ENCODE measurements at places on chromosomes 6 and 20.

DNA sequence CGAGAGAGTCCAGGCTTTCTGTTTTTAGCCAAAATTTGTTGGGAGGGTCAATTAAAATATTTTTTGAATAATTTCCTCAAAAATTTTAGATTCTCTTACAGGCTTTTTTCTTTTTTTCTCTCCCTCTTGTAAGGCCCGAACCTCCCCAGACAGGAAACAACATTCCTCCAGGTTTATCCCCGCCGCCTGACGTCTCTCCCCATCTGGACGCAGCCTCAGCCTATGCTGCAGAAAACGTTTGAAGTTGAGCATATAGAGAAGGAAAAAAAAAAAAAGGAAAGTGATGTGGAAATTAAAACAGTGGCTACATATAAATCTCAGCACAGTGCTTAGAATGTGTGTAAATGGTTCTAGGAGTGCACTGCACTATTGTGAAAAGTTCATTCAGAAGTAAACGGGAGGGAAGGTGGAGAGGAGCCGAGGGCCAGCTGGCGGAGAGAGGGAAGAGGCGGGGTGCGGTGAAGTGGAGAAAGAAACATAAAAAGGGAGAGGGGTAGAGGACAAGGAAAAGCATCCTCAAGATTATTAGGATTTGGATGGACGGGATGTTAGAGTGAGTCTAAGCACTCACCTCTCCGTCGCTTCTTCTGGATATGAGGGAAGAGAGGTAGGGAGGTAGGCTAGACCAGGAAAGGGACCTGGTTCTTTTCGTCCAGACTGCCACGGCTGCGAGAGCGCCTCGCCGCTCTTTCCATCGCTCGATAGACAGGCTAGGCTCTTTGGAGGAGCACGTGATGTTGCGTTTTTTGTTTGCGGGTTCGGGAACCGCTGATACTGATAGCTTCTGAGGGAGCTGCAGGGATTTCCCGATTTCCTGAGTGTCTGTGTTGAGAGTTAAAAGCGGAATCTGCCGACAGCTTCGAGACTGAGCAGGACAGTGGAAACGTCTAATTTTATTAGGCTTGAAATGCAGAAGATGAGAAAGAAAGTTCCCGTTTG is 98.7 kb downstream of the TRIM27 start:
- no peak for DNase-seq

DNA sequence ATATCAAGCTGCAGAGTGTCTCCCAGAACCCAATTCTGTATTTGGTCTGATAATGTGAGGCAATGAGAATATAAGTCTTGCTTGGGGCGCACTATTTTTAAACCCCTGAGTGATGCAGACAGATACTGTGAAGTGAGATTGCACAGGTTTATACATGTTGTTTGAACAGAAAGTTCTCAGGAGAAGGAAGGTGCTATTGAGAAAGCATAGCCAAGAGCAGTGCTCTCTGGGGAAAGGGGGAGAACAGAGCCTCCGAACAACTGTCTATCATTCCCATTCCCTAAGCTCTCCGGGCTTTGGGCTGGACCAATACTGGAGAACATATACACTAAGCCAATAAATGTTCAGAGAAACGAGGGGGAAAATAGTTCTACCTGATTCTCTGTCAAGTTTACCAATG is 75.8 kb downstream of the PERP start:
- no peak for DNase-seq

- DNase-seq: no peak
These were observed 55.2 kb upstream of the SUPT3H start for GRCh38 chr6:45432977-45433376.

DNA sequence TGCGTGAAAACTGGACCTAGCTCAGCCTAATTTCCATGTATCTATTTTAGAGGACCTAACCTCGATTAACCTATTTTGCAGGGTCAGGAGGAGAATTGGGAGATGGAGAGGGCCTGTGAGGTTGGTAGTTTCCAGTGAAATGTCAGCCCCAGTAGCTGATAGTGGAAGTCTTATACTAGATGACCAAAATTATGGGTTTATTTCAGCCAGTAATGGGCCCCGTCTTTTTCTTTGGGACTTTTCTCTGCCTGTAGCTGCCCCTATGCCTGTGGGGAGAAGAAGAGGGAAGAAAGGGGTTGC is 37.8 kb downstream of the RREB1 start:
- DNase-seq: no peak

DNA sequence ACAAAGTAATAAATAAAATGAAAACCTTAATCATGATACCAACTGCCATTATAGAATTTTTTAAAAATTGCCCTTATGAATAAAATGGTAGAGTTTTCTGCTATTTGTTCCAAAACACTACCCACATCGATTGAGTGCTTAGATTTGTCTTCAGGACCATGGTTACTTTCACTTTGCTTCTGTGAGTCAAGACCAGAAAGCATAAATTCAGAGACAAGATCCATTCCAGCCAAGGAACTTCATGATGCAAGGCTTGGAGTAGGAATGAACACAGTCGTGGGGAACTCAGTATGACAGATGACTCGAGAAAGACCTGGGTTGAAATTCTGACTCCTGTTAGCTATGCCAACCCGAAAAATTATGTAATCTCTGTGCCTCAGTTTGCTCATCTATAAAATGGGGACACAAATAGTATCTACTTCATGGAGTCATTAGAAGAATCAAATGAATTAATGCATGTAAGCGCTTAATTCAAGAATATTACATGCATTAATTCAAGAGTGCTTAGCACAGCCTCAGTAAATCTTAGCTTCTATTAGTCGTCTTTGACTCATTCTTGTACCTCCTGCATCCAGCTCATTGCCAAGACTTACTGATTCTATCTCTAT is 72.5 kb upstream of the MYLIP start:
- no peak for DNase-seq

GRCh38 chr20:17169585-17170136 is 57.2 kb upstream of the PCSK2 start:
- DNase-seq: no peak

DNA sequence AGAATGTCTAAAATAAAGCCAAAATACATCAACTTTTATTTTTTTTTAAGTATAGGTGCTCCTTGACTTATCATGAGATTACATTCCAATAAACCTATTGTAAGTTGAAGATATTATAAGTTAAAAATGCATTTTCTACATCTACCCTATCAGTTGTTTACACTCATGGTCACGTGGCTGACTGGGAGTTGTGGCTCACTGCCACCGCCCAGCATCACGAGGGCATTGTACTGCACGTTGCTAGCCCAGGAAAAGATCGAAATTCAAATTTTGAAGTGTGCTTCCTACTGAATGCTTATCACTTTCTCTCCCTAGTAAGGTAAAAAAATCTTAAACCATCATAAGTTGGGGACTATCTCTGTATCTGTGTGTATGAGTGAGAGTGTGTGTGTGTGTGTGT is 126.6 kb upstream of the RIN2 start:
- no peak for DNase-seq

DNA sequence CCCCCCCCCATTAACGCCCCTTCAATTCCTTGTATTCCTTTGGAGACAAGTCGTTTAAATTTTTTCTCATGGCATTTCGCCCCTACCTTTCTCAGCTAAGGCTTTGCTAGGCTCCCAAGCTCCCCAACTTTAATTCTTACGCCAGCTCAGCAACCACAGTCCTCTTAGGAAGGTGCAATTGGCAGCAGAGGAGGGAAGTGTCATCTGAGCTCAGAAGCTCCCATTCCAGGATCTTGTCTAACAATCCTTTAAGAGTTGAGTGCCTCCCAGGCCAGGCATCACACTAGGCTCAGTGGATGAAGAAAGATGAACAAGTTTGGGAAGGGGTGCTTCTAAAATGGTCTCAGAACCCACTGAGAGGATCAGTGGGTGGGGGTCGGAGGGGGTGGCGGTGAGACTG is 131.2 kb upstream of the AKAP12 start:
- DNase-seq: no peak

- no peak for DNase-seq
These were observed 40.0 kb downstream of the CYP39A1 start for GRCh38 chr6:46612645-46613044.

- no peak for DNase-seq
These were observed 210.9 kb downstream of the TINAG start for GRCh38 chr6:54519161-54519560.

DNA sequence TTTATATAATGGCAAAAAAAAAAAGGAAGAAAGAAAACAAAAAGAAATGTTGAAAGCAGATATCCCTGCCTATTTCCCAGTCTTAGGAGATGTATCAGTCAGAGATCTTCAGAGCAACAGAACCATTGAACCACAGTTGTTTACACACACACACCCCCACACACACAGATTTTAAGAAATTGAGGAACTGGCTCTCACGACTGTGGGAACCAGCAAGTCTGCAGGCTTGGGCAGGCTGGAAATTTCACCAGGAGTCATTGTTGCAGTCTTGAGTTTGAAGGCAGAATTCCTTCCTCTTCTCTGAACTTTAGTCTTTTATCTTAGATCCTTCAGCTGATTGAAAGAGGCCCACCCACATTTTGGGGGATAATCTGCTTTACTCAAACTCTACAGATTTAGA is 380.9 kb downstream of the CDKAL1 start:
- DNase-seq: no peak

DNA sequence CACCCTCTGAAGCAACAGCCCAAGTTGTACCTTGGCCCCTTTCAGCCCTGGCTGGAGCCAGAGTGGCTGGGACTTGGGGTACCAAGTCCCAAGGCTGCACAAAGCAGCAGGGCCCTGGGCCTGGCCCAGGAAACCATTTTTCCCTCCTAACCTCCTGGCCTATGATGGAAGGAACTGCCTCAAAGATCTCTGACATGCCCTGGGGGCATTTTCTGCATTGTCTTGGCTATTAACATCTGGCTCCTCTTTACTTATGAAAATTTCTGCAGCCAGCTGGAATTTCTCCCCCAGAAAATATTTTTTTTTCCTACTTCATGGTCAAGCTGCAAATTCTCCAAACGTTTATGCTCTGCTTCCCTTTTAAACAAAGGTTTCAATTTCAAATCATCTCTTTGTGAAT is 269.4 kb upstream of the CDYL start:
- DNase-seq: no peak

- no peak for DNase-seq
These were observed 9.9 kb upstream of the WFDC2 start for GRCh38 chr20:45459606-45460005.

DNA sequence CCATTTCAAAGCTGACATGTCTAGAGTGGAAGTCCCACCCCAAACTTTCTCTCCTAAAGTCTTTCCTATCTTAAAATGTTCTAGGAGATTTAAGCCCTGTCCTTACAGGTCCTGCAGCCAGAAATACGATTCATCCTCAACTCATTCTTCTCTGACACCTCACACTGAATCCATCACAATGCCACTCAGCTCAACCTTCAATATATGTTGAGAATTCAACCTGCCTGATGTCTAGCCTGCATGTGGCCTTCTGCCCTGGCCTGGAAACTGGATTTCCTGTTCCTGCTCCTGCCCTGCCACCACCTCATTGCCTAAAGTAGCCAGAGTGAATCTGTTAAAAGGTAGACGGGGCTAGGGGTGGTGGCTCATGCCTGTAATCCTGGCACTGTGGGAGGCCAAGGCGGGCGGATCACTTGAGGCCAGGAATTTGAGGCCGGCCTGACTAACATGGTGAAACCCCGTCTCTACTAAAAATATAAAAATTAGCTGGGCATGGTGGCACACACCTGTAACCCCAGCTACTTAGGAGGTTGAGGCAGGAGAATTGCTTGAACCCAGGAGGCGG is 345.9 kb downstream of the CDH26 start:
- no peak for DNase-seq

GRCh38 chr6:160742090-160742489 is 40.0 kb downstream of the PLG start:
- no peak for DNase-seq

DNA sequence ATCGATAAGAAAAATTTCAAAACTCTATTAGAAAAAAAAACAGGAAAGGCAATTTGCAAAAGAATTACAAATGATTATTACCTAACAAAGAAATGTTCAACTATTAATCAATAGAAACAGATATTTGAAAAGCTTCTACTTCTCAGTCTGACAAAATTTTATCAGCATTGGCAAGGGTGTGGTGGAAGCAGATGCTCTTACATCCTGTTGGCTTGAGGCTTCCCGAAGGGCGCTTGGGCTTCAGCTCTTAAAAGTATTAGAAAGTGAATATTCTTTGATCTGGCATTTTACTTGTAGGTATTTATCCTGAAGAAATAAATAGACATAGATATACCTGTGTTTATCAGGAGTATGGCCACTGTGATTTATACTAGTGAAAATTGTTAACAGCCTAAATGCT is 38.7 kb downstream of the SLC35D3 start:
- DNase-seq: no peak

DNA sequence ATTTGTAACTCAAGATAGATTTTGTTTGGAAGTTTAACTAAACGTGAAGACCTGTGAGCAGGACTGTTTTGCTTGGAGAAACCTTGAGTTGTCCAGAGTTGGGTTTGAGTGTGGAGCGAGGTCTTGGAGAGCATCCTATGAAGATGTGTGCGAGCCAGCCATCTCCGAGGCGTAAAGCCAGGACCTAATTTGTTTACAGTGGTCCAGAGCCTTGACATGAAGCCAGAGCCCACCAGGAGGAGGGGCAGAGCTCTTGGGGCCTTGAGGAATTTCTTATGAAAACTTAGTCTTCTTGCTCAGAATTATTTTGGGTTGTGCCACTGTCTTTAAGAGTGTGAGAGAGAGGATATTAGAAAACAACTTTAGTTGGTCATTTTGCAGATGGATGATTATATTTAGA is 6.3 kb downstream of the CHMP4B start:
- no peak for DNase-seq

GRCh38 chr6:2877960-2878359 is 25.1 kb downstream of the SERPINB9 start:
- no peak for DNase-seq

DNA sequence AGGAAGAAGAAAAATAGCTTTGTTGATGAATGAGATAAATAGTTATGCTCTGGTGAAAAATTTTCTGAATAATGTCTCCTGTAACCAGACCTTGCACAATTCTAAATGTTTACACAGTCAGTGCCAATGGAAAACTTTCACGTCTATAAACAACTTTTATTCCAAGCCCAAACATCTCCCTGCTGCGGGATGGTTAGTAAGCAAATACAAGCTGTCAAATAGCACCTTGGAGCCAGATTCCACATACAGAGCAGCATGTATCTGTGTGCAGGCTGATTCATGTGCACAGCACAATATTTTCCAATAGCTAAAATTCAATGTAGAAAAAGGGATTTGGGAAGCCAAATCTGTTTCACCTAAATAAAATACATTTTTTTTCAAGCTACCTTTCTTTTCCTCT is 813.3 kb downstream of the HACE1 start:
- no peak for DNase-seq

DNA sequence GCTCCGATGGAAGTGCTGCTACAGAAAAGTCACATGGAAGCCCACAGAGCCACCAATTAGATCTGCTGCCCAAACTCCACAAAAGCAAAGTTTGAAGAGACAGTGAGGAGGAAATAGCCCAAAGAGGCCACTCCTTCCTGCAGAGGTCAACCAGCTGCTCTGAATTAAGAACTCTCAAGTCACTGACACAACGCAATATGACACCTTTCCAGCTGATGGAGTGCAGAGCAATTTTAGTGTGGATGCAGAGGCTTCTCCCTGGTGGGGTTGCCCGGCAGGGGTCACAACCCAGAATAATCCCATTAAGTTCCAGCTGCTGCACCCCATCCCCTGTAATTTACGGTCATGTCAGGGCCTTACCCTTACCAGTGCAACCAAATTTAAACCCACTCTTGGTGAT is 361.9 kb upstream of the JARID2 start:
- DNase-seq: no peak

Measured in stimulated activated CD4-positive, alpha-beta T cell treated with anti-CD3 and anti-CD28 coated beads, Interleukin-4, amount 100 ng/mL, for 48 hours (primary cell).